ENCODE measurements at places on chromosomes 11 and 22. TPM values are rescaled to one million over a fixed set of nuclear protein-coding genes. Genes with fewer than 3 reads are reported as not detected.
A peak's percentile ranks its signal among the peaks of the same experiment; 100 is the strongest.

GRCh38 chr22:26445577-26446275 lies 16.7 kb downstream of the ASPHD2 start:
- no peak overlapping the region for H3K4me3 ChIP-seq
- no peaks in the 10 kb centered on the region for H3K4me1 ChIP-seq
- H3K27ac ChIP-seq, result no peak overlapping the region
- peaks cover 7% of the 10 kb centered on the region for H3K36me3 ChIP-seq
- H3K27me3 ChIP-seq, result no peaks in the 10 kb centered on the region

- no peak overlapping the region for H3K4me3 ChIP-seq
- H3K36me3 ChIP-seq, result no peaks in the 10 kb centered on the region
- no peak for DNase-seq
- H3K27me3 ChIP-seq, result no peaks in the 10 kb centered on the region
- H3K4me1 ChIP-seq, result peaks cover 6% of the 10 kb centered on the region
- no peak overlapping the region for H3K27ac ChIP-seq
These were observed 12.8 kb upstream of the PRR5 start for GRCh38 chr22:44689173-44689572.

GRCh38 chr11:62710001-62710345 lies 2.5 kb downstream of the GNG3 start:
- H3K27ac ChIP-seq, result peak overlapping the region; percentile 89
- H3K4me1 ChIP-seq, result peaks cover 33% of the 10 kb centered on the region
- H3K4me3 ChIP-seq, result peak overlapping the region; percentile 74
- peaks cover 50% of the 10 kb centered on the region for H3K36me3 ChIP-seq

Gene OSM
- total RNA-seq, result 0.47 TPM

- peak within 1 kb of the TSS; percentile 88 for H3K27ac ChIP-seq
- H3K36me3 ChIP-seq, result no peaks in the 10 kb centered on the region
- no peaks in the 10 kb centered on the region for H3K27me3 ChIP-seq
- H3K4me1 ChIP-seq, result peaks cover 15% of the 10 kb centered on the region
- no peak for DNase-seq
- H3K4me3 ChIP-seq, result peak within 1 kb of the TSS; percentile 78
These were observed at the start of gene LRFN4 for GRCh38 chr11:66856496-66857233. Gene LRFN4, plus strand, starts transcription at chr11:66857064. Its CDS starts 681 bp downstream, at chr11:66857745.

Measured in heart right ventricle (tissue), 16 donors.